ENCODE measurements at places on chromosomes 12 and 14.
A peak's percentile ranks its signal among the peaks of the same experiment; 100 is the strongest.

DNA sequence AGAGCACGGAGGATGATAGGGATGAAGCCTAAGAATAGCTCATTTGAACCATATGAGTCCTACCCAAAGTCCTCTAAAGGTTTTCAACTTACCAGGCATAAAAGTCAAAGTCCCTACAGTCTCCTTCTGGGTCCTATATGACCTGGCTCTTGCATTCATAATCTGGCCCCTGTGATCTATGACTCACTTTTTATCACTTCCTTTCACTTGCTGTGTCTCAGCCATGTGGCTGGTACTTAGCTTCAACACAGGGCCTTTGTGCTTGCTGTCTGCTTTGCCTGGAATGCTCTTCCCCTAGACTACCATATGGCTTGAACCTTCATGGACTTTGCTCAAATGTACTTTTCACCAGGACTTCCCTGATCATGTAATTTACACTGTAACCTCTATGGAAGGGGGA, 137.6 kb upstream of the TMTC1 start:
- no peak for DNase-seq

GRCh38 chr14:90534091-90534837, 137.4 kb downstream of the CALM1 start:
- DNase-seq = peak; percentile 43

GRCh38 chr12:118193477-118193876, 57.6 kb downstream of the PEBP1 start:
- DNase-seq = no peak

DNA sequence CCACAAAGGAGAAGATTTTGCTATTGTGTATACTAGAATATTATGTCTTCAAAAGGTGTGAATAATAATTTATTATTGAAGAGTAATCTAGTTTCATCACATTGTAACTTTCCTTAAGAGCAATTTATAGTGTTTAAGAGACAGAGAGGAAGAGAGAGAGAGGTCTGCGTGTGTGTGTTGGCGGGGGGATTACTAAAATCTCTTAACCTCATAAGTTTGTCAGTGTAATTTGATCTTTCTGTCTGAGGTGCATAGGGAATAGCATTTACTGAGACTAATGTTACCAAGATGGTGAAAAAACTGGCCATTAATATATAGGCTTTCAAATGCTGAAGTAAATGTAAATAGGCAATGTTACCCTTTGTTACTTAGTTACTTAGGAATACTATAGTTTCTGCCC, 48.2 kb upstream of the BTG1 start:
- DNase-seq = no peak

Data from AG20443 (cell line).